ENCODE measurements at places on chromosomes 12 and 14.

- DNase-seq, result no peak
Measured at GRCh38 chr14:93955850-93956481, 20.4 kb downstream of the ASB2 start.

DNA sequence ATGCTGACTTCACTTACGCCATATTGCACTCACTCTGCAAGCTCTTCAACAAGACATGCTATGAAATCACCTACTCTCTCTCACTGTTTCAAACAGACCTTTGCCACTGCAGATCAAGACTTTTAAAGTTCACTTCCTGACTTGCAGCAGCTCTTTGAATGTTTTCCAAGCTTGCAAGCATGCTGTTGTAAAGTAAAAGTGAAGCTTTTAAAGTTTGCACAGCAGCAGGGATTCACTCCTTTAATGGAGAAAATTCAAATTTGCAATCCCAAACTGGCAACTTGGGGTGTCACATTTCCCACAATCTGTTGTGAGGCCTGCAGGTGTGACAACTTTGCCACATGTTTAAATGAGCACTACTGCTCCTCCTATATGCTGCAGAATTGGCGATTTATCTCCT is 270.9 kb downstream of the ALX1 start:
- no peak for DNase-seq

DNA sequence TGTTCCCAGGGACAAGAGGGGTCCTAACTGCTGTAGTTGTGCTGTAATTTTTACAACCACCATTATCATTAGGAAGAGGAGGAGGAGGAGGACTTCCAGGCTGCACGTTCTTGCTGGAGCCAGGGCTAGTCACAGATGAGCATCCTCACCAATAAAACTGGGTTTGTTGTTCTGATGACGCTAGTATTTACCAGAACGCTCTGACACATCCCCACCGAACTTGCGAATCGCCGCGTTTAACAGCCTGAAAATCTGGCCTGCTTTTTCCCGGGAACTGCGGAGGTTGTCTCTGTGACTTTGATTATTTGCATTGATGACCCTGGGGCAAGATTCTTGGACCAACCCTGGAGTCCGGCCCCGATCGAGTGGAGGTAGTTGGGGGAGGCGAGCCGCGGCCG is 10.2 kb downstream of the TBX5 start:
- no peak for DNase-seq

GRCh38 chr14:61174987-61175386 is 106.2 kb downstream of the TMEM30B start:
- DNase-seq, result no peak

DNA sequence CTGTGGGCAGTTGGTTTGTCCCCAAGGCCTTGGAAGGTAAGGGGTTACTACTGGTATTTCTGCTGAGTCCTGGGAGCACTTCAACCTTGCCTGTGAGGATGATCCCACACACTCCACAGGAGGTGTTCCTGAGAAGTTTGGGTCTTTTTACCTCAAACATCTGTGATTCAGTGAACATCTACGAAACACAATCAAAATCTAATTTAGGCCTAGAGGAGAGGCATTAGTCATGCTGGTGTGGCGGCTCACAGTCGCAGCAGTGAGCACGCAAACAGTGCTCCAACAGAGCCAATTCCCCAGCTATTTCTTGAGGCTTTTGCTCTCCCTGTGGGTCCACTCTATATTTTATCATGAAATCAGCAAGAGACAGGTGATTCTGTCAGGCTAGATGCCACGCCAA is 107.6 kb downstream of the APAF1 start:
- DNase-seq, result no peak

- DNase-seq, result no peak
Measured at GRCh38 chr12:116672842-116673516, 64.9 kb downstream of the SPRING1 start.

DNA sequence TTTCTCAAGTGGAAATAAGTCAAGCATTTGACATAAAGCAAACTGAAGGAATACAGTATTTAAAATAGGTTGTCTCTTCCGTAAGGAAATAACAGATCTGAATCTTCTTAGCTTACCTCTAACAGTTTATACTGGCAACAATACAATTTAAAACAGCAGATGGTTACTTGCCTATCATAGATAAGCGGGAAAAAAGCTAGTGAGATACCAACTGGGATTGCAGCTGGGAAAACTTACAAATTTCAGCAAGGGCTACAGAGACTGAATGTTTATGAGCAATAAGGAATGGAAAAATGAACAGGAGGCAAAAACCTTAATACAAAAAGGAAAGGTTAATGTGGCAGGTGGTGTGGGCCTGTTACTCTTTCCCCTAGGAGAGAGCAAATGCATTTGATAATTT is 220.0 kb downstream of the RASSF9 start:
- DNase-seq, result no peak

GRCh38 chr12:6827982-6828780 is at the start of gene P3H3:
Gene P3H3 (plus strand): TSS chr12:6828407. CDS start chr12:6828441, 34 bp downstream.
- no peak for DNase-seq

- DNase-seq, result no peak
Measured at GRCh38 chr12:127623362-127623761, 643.6 kb upstream of the TMEM132C start.

DNA sequence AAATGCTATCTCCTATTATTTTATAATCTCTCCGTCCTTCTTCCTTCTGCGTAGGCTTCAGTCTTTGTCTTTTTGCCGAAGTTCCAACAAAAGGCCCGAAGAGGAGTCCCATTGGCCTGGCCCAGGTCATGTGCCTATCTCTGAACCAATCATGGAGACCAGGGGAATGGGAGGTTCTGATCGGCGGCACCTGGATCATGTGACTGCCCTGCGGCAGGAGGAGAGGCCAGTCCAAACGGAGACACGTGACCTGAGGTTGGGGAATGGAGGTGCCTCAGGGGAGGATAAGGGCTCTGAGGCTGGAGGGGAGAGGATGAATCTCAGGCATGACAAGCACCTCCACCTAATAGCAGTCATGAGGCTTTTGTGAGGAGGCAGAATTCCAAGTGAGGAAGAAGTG is 86.0 kb downstream of the AACS start:
- DNase-seq, result no peak

- DNase-seq, result no peak
Measured at GRCh38 chr12:130752692-130753230, 36.7 kb upstream of the RIMBP2 start.

- no peak for DNase-seq
Measured at GRCh38 chr14:91293281-91293680, 48.8 kb upstream of the GPR68 start.

GRCh38 chr12:130086248-130086647 is 76.0 kb upstream of the FZD10 start:
- DNase-seq, result no peak

GRCh38 chr12:15092826-15093225 is 120.0 kb downstream of the PDE6H start:
- DNase-seq, result no peak

GRCh38 chr12:73308079-73308478 is 1035.9 kb downstream of the TRHDE start:
- DNase-seq, result no peak

DNA sequence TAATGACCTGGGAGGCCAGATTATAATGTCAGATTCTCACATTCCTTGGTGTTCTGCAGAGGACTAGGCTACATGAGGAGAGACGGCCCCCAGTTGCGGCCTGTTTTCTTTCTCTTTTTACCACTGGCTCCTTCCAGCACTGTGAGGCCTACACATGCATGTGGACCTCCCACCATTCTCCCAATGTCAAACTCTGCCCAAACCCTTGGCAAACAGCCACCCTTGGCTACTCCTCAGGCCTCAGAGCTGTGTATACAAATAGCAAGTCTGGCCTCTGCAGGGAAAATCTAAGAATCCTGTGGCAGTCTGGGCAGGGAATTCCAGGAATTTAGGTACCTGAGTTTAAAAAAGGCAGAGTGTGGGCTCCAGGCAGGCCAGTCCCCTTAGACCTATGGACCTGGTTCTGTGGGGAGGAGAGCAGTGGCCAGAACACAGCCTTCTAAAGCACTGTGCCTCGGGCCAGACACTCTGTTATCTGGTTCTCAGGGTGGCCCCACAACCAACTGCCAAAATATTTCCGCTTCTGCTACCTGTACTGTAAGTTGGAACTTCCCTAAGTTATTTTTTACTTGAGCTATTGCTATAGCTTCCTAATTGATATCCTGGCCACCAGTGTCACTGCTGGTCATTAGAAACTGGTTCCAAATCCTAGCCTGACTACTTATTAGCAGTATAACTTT is 19.9 kb upstream of the NEDD1 start:
- DNase-seq, result no peak

- DNase-seq, result no peak
Measured at GRCh38 chr14:59846595-59846994, 24.0 kb downstream of the RTN1 start.

- DNase-seq, result no peak
Measured at GRCh38 chr12:92075425-92075914, 70.2 kb downstream of the BTG1 start.

DNA sequence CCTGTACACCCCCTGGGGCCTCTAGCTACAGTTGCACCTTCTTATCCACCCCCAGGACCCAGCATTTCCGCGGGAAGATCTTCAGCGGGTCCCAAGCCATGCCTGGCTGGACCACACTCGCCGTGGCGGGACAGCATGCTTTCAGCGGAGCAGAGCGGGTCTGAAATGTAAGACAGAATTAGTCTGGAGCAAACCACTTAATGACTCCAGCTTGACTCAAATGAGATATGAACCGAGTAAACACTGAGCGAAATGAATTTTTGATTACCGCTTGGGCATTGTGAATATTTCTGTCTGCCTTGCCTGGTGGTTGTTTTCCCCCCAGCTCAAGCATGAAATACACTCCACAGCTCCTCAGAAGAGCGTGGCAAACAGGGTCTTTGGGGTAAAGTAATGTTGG is 60.8 kb downstream of the SLC24A4 start:
- DNase-seq, result no peak

- no peak for DNase-seq
Measured at GRCh38 chr14:30290001-30290400, 269.0 kb upstream of the G2E3 start.

DNA sequence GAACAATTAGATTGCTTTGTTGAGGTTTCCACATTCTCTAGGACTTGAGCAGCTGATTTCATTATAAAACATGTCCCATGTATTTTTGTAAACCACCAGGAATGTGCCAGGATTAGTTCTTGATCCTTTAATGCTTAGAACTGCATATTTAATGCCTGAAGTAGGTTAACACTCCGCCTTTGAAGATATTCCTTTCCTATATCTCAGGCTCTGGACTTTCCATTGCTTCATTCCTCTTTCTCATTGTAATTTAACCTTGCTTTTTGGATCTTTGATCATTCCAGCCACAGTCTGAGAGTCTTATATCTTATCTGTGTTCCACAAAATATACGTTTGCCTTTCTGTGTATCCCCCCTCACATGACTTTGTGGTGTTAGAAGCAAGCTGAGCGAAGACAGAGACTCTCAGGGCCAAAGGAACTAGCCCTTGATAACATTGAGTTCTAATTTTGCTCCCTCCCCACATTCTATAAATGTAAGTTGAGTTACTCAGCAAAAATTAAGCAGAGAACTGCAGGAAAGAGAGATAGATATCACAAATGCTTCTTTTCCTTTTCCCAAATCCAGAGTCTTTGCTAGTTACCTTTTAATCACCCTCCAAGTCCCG is 2.4 kb upstream of the CLEC1B start:
- DNase-seq, result no peak

DNA sequence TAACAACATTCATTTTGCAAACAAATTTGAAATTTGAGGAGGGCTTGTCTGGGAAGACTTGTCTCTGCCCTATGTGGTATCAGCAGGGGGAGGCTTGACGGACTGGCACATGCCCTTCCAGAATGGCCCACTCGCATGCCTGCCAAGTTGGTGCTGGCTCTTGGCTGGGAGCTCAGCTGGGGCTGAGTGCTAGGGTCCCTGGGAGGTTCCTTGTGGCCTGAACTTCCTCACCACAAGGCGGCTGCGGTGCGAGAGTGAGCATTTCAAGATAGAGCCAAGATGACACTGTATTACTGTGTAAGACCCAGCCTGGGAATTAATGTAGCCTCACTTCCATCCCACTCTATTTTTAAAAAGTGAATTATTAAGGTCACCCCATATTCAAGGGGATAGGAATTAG is 271.6 kb upstream of the PLEKHG7 start:
- DNase-seq, result no peak

DNA sequence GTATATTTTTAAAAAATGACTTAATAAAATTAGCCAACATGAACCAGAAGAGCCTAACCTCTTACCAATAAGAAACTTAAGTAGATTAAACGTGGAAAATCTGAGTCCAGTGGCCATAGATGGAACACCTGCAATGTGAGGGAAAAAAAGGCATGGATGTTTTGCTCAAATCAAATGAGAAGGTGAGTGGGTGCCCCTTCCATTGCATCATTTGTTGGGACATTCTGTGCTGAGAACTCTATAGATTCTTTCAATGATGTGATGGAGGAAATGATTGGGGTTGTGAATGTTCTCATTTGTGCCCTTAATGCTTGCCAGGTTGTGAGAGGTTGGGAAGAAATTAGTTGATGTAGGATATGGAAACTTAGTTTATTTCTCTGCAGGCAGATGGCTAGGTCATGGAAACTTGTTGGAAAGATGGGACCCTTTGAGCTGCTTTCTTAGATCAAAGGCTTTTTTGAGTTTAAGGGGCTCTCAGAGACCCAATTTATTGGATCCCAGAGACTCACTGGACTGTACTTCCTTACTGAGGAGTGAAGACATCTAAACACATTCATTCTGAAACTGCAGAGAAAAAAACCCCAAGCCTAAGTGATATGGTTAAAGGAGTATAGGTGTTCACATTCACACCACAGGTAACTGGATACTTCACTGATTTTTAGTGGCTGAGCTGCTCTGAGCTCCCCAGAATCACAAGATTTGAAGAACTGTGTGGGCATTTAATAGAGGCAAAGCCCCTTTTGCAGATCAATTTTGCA is 95.9 kb downstream of the DACT1 start:
- no peak for DNase-seq

DNA sequence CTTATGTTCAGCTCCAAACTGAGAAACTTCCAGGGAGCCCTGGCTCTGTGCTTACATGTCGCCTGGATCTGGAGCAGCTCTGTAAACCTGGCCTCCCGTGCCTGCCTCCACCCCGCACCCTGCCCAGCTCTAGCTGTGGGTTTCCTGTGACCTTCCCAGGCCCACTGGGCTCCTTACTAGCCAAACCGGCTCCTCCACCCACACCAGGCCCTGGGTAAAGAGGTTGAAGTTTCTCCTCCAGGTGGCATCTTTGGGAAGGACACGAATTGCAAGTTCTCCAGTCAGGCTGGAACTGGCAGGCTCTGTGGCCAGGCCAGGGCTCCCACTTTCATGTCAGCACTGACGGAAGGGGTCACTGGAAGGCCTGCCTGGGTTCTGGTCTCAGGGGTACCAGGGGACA is 60.9 kb upstream of the ZFP36L1 start:
- DNase-seq, result no peak

- no peak for DNase-seq
Measured at GRCh38 chr14:23361763-23362162, 3.2 kb downstream of the EFS start.

GRCh38 chr12:122171399-122171798 is 2.6 kb downstream of the IL31 start:
- no peak for DNase-seq

DNA sequence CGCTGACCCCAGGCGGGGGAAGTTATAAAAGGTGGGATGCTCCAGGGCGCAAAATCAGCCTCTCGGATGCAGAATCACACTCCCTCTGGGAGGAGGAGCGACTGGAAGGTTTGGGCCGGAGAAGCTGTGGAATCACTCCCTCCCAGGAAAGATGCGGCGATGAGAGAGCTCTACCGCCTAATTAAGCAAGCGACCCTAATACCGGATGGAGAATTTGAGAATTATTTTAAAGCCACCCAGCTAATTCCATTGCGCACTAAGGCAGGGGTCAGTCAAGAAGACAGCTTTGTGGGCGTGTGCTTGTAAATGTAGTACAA is 1.9 kb downstream of the COL2A1 start:
- DNase-seq, result no peak
